ENCODE measurements at places on chromosomes 4 and X.
A peak's percentile ranks its signal among the peaks of the same experiment; 100 is the strongest.

- no peak for DNase-seq
These were observed 48.1 kb downstream of the ABCB7 start for GRCh38 chrX:75107863-75108509.

GRCh38 chr4:87067124-87067885 is 132.5 kb downstream of the AFF1 start:
- DNase-seq, result no peak

DNA sequence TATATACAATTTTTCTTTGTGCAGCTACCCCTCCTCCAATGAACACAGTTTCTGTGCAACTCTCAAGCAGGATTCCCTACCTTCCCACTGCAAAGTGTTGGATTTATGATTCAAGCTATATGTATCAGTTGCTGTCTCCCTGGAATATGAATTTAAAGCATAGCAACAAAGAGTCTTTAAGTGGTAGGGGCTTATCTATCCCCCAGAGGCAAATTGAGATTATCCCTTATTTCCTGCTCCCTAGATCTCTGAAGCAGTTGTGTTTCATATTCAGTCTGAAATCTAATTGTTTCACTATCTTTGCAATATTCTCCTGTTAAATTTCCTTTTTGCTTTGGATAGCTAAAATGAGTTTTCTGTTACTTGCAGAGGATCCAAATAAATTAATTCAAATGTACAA is 263.0 kb downstream of the IQCM start:
- no peak for DNase-seq

DNA sequence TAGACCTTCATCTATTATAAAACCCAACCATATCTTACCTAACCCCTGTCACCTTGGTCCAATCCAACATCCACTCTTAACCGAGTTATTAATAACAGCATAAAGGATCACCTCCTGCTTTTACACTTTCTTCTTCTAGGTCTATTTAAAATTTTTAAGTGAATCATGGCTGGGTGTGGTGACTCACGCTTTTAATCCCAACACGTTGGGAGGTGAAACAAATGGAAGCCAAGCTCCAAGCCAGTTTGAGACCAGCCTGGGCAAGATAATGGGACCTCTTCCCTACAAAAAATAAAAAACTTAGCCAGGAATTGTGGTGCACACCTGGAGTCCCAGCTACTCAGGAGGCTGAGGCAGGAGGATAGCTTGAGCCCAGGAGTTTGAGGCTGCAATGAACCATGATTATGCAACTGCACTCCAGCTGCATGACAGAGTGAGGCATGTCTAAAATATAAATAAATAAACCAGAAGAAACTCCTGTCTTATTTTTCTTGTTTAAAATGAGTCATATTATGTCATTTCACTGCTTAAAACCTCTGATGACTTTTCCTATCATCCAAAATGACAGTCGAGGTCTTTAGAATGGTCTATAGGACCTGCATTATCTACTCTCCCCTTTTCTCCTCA is 188.4 kb downstream of the GASK1B start:
- DNase-seq, result no peak

- DNase-seq, result no peak
These were observed 177.1 kb upstream of the MID1 start for GRCh38 chrX:10797466-10797865.

DNA sequence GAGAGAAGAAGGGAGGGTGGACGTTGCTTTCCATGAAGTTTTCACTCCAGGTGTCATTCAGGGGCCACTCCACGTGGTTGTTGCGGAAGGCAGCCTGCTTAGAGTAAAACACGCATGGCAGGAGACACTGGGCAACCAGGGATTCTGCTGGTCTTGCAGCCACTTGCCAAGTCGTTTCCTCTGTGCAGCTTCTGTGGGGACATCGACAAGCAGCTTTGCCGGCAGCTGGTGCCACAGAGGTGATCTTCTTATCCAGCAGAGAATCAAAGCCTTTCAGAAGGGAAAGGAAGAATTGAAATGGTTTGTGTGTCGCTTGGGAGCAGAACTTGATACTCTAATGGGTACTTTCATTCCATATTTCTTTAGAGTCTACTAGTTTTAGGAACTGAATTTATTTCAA is 867.1 kb upstream of the TENM3 start:
- no peak for DNase-seq

- no peak for DNase-seq
These were observed 478.4 kb downstream of the BCOR start for GRCh38 chrX:39619182-39620009.

DNA sequence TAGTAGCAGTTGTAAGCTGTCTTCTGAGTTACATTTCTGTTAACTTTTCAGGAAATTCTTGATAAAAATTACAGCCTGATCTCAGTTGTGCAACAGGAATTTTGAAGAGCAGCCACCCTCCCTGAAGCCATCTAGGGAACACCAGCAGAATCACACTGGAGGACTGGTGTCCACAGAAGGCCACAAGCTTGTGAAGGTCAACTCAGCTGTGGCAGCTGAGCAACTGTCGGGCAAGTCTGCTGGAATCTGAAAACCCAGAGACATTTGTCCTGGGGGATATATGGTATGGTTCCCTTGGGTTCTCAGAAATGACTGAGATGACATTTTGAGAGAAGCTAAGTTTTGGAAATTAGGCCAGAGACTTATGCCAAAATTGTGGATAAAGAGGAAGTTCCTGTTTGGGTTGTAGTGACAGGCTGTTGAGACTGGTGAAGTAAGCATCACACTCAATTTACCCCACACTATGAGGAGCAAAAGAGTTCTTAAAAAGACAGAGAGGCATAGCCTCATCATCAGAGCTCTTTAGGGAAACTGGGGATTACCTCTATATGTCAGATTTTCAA is 78.1 kb upstream of the TNIP3 start:
- DNase-seq, result no peak

- DNase-seq, result no peak
These were observed 150.3 kb upstream of the FAM9B start for GRCh38 chrX:9184211-9184610.

DNA sequence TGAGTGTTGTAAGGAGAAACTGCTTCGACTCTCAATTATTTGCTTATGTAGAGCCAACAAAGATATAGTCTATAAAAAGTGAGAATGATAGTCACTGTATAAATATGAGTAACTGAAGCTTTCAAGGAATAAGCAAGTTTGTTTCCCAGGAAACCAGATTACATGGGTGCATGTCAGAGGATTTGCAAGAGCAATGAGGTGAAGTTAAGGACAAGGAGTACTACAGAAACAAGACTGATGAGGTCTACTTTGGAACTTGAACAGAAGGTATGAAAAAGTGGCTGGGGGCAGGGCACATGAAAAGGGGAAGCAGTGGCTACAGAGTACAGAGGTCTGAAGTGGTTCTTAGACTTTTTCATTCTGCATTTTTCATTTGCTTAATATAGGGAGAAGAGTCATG is 321.0 kb upstream of the CXXC4 start:
- no peak for DNase-seq

GRCh38 chr4:109729718-109730618 is at the start of gene PLA2G12A:
Gene PLA2G12A, minus strand, starts transcription at chr4:109730070. Its CDS starts 261 bp downstream, at chr4:109729809.
- peak; percentile 47 for DNase-seq

DNA sequence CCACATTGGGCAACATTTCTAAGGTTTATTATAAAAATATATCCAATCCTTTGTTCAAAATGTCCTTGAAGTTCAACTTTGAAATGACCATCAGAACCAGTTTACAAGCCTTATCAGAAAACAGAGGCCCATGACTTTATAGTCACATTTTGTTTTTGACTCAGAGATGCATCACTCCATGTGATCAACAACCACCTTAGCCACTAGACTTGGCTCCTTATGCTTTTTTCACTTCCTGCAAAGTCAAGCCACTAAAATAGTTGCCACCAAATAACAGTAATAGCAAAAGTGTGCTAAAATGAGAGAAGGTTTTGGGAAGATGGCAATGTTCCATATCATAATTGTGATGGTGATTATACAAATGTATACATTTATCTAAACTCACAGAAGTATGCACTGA is 181.7 kb downstream of the MAML3 start:
- DNase-seq, result no peak

GRCh38 chr4:2835978-2836377 is 7.7 kb upstream of the ADD1 start:
- DNase-seq, result no peak

DNA sequence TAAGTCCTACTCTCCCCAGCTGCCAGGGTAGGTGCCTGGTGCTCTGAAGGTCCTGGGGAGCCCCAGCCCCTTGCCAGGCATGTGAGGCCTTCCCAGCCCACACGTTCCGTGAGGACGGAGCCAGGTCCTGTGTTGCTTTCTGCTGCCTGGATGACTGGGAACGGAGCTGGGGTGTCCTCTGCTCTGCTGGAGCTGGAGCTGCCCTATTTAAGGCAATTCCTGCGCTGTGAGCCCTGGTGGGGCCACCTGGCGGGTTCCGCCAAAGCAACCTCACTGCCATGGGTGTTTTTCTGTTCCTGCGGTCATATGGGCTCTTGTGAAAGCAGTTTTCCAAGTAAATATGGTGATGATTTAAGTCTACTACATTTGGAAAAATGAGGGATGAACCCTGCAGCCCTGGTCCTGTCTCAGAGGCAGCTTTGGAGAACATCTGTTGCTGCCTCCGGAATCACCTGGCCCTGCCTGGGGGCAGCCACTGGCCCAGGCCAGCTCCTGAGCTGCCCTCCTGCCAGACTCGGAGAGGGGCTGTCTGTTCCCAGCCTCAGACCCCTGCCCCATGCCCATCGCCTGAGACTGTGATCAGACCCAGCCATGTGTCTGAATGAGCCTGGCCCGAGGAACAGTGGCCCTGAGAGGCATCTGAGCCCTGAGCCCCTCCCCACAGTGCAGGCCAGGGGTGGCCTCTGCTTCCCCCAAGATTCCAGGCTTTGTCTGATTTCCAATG is 33.2 kb downstream of the FGFRL1 start:
- no peak for DNase-seq

- DNase-seq, result no peak
These were observed 61.5 kb upstream of the AP1S2 start for GRCh38 chrX:15915959-15916703.

DNA sequence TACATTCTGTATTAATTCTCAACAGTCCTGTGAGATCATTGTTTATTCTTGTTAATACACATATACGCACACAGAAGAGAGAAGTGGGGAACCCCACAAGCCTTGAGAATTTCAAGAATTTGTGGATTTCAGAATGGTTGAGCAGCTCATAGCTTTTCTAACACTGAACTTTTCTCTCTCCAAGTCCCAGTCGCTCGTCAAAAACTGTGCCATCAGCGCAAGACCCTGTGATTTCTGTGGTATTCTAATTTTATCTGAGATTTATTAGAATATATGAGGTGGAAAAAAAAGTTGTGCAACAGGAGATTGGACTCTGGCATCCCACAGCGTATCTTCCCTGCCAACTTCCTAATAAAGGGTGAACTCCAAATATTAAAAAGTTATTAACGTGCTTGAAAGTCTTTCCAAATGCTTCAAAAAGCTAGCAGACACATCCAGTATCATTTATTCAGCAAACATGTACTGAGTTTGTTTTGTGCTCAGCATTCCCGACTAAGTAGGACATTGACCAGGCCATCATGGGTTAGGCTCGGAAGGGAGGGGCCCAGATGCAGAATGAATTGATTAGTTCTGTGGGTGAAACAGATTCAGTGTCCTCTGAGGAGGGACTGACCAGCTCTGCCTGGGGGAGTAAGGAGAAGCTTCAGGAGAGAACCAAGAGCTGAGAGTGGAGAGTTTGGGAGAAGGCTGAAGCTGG is 165.6 kb downstream of the CBR4 start:
- DNase-seq, result no peak

- DNase-seq, result no peak
These were observed 78.8 kb upstream of the BANK1 start for GRCh38 chr4:101711590-101712260.

GRCh38 chr4:72858328-72858727 is 211.2 kb downstream of the COX18 start:
- DNase-seq, result no peak

GRCh38 chrX:40964633-40965586 is 120.3 kb upstream of the USP9X start:
- no peak for DNase-seq

GRCh38 chr4:138957302-138957701 is 58.3 kb upstream of the NOCT start:
- no peak for DNase-seq

DNA sequence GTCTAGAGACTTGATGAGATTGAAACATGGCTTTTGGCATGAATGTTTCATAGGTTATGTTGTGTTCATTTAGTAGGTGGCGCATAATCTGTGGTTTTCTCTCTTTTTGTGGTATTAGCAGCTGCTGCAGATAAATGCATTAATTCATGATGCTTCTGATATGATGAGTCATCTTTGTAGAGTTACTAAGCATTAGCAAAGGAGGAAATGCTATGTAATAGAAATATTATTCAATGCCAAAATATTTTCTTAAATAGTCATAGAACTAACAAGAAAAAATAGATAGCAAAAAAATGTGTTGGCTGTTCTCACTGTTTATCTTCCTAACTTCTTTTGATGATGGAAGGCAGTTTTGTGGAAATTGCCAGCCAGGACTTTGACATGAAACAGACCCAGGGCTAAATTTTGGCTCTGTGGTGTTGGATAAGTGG is 3.6 kb downstream of the ZXDB start:
- peak; percentile 52 for DNase-seq

- peak; percentile 70 for DNase-seq
These were observed 2.5 kb downstream of the ARAP2 start for GRCh38 chr4:36241771-36242170.

DNA sequence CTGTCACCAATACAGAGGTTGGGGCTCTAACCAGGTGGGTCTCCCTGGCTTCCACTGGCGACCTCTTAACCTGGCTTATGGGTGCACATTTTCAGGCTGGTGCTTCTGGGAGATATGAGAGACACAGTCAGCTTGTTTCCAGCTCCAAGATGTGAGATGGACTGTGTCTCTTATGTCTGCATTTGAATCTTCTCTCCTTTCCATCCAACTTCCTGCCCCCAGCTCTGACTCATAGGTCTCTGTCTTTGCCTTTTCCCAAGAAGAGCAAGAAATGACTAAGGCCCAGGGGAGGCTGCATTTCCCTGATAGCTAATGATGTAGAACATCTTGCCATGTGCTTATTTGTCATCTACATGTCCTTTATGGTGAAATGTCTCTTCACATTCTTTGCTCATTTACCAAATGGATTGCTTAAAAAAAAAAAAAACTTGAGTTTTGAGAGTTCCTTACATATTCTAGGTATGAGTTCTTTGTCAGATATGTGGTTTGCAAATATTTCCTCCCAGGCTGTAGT is 3.2 kb upstream of the UXT start:
- no peak for DNase-seq

- peak; percentile 99 for DNase-seq
These were observed 57.7 kb downstream of the NEIL3 start for GRCh38 chr4:177367336-177367735.

DNA sequence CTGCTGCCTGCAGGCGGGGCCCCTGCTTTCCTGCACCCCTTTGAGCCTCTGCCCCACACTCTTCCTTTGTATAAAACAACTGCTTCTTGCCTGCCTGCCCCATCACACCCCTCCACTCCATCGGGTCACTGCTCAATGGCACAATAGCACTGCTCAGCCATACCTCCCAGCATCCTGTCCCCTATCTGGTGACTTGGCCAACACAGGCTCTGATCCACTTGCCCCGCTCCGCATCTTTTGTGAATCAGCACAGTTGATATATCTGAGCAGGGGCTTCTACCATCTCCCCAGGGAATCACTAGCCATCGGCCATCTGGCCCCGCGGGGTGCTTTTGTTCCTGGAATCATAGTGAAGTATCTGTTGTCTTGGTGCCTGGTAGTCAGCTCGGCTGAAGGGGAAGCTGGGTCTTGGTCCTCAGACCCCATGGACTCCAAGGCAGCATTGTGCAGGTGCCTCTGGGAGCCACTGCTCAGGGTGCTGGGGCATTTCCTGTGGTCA is 45.3 kb downstream of the MAP7D3 start:
- DNase-seq, result no peak

GRCh38 chrX:72030431-72030830 is 101.3 kb downstream of the RTL5 start:
- DNase-seq, result no peak

All from Jurkat, Clone E6-1 (cell line).